ENCODE measurements at places on chromosomes 7 and 10. TPM values are rescaled to one million over a fixed set of nuclear protein-coding genes. Genes with fewer than 3 reads are reported as not detected.

The PITX3 gene
- total RNA-seq: not detected

The CLCN1 gene
- not detected for total RNA-seq

GRCh38 chr10:53697038-53697437 lies 924.5 kb upstream of the MBL2 start:
- no peak for DNase-seq
- H3K4me3 ChIP-seq: no peak overlapping the region
- no peak overlapping the region for H3K27ac ChIP-seq
- no peaks in the 10 kb centered on the region for H3K27me3 ChIP-seq

- H3K36me3 ChIP-seq: no peaks in the 10 kb centered on the region
- no peaks in the 10 kb centered on the region for H3K4me1 ChIP-seq
- DNase-seq: no peak
- no peak overlapping the region for H3K27ac ChIP-seq
- H3K27me3 ChIP-seq: no peaks in the 10 kb centered on the region
These were observed 594.1 kb downstream of the GRM8 start for GRCh38 chr7:126658684-126659083.

DNA sequence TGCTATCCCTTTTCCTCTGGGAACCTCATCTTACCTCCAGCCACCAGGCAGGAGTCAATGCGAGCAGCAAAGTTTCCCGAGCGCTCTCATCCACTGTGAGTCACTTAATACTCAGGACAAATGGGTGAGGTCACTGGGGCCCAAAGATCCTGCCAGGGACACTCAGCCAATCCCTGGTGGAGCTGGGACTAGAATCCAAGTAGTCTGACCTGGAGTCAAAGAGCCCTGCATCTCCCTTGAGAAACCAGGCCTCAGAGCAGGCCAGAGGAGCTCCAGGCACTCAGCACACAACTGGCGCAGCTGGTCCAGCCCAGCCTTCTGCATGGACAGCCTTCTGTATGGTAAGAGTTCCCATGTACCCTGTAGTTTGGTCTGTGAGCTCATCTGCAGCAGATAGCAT lies 142.3 kb downstream of the MAPK8 start:
- H3K27me3 ChIP-seq: no peaks in the 10 kb centered on the region
- no peaks in the 10 kb centered on the region for H3K36me3 ChIP-seq
- H3K4me1 ChIP-seq: no peaks in the 10 kb centered on the region
- no peak overlapping the region for H3K27ac ChIP-seq

DNA sequence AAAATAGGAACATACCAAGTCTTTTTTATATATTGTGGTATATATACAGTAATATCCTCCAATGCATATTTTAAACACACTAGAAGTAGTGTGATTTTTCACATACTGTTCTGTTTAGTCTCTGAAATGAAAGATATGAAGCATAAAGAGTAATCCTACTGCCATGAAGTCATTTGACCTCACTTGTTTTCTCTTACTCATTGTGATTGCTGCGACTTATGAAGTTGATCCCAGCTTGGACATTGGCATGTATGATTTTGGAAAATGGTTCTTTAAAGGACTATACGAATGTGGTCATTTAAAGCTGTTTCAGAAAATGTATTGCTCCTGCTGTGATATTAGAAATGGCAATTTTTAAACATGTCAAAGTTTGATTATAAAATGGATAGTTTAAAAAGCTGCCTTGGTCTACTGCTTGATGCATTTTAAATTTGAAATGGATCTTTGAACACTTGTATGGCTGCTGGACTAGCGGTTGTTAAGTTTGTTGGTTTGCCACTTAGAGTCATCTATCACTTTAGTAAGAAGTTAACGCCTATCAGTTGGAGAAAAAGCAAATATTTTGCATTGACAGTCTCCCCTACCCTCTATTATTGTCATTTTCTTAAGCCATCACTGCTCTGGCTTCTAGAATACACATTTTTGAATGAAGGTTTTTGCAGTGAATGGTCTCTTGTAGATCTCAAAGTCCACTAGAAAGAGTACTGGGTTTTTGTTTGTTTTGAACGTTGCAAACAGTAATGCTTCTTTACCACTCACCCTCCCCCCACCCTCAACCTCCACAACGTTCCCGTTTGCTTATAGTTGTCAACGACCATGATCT lies 881 bp upstream of the PCGF5 start:
- DNase-seq: no peak
- peak overlapping the region; percentile 98 for H3K27ac ChIP-seq
- H3K4me3 ChIP-seq: no peak overlapping the region
- H3K36me3 ChIP-seq: no peaks in the 10 kb centered on the region

DNA sequence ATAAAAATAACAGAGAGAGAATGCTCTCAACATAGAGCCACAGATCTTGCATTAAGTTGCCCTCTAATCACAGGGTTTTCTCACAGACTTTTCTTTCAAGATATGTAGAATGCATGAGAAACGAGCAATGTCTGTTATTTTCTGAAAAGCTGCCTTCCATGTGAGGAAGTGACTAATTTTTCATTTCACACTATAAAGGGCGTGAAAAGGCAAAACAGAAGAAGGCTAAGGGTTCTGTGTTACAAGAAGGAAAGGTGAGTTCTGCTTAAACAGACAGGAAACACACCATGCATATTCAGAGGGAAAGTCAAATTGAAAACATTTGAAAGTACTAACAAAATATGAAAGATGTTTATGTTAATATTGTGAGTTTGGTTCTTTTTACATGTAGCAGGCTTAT lies 189.2 kb downstream of the SEMA3D start:
- H3K27me3 ChIP-seq: no peaks in the 10 kb centered on the region
- no peaks in the 10 kb centered on the region for H3K4me1 ChIP-seq
- H3K27ac ChIP-seq: no peak overlapping the region
- DNase-seq: no peak
- no peaks in the 10 kb centered on the region for H3K36me3 ChIP-seq

DNA sequence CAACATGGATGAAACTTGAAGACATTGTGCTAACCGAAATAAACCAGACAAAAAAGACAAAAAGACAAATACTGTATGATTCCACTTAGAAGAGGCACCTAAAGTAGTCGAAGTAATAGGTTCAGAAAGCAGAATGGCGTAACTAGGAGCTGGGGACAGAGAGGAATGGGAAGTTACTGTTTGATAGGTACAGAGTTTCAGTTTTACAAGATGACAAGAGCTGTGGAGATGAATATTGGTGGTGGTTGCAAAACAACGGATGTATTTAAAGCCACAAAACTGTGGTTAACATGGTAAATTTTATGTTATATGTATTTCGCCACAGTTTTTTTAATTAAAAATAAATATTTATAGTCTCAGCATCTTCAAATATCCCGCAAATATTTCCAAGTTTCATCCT lies 64.1 kb upstream of the DIP2C start:
- no peak overlapping the region for H3K4me3 ChIP-seq
- no peaks in the 10 kb centered on the region for H3K36me3 ChIP-seq
- no peak overlapping the region for H3K27ac ChIP-seq
- H3K27me3 ChIP-seq: no peaks in the 10 kb centered on the region
- H3K4me1 ChIP-seq: no peaks in the 10 kb centered on the region

GRCh38 chr10:79927111-79927828 lies 21.6 kb downstream of the SFTPD start:
- H3K27ac ChIP-seq: no peak overlapping the region
- no peaks in the 10 kb centered on the region for H3K36me3 ChIP-seq
- no peak for DNase-seq
- peaks cover 8% of the 10 kb centered on the region for H3K27me3 ChIP-seq
- H3K4me3 ChIP-seq: no peak overlapping the region
- no peaks in the 10 kb centered on the region for H3K4me1 ChIP-seq

GRCh38 chr10:58436071-58436470 lies 50.9 kb downstream of the TFAM start:
- H3K4me3 ChIP-seq: no peak overlapping the region
- peak overlapping the region; percentile 17 for H3K27ac ChIP-seq
- no peaks in the 10 kb centered on the region for H3K27me3 ChIP-seq
- H3K4me1 ChIP-seq: peaks cover 10% of the 10 kb centered on the region
- DNase-seq: no peak

DNA sequence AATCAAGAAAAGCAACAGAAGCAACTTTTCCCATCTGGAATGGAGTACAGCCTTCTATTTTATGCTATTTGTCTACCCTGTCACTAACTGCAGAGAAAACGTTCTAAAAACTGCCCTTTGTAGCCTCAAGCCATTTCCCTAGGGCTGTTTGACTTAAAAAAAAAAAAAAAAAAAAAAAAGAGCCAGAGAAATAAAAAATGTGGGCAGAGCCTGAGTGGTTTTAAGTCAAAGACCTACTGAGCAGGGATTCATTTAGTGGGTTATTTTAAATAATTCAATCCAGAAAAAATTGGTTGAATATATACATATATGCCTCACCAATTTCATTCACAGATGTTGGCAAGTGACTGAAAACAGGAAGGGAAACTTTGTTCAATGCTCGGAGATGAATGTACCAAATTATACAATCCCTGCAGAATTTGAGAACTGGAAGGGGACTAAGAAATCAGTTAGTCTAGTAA lies 75.2 kb downstream of the PPP1R3C start:
- no peaks in the 10 kb centered on the region for H3K36me3 ChIP-seq
- no peak overlapping the region for H3K27ac ChIP-seq
- H3K4me1 ChIP-seq: peaks cover 16% of the 10 kb centered on the region
- H3K4me3 ChIP-seq: no peak overlapping the region

DNA sequence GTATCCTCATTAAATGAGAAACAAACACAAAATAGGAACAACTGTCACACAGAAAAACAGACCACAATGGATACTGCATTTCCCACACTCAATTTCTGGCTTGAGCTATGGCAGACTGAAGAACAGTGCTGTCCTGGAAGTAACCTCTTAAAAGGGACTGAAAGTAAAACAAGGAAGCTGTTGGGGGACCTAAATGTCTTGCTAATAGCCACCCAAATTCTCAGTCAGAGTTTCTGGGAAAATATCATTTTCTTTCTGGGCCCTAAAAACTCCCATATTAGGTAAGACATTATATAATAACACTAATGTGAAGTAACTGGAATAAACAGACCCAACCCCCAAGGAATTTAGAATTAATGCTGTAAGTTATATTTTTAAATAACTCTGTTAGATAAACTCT lies 80.9 kb upstream of the TFEC start:
- H3K36me3 ChIP-seq: no peaks in the 10 kb centered on the region
- no peak for DNase-seq
- H3K4me1 ChIP-seq: no peaks in the 10 kb centered on the region
- no peaks in the 10 kb centered on the region for H3K27me3 ChIP-seq
- H3K27ac ChIP-seq: no peak overlapping the region

DNA sequence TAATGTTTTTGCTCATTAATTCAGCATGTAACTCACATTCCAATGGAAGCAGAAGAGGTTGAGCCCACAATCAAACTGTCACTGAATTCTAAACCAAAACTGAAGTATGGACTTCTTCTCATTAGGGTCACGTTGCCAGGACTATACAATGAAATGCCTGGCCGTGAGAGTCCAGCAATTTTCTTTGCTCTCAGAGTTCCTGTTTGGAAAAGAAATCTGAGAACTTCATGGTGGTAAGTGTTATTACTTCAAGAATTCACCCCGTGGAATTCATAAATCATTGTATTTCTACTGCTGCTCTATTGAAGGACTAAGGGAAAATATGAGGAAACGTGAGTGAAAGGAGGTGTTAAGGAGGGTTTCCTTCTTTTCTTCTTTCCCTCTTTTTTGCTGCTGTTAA lies 441.8 kb upstream of the AKR1E2 start:
- H3K27me3 ChIP-seq: no peaks in the 10 kb centered on the region
- no peak overlapping the region for H3K4me3 ChIP-seq
- peak overlapping the region; percentile 2 for H3K27ac ChIP-seq

DNA sequence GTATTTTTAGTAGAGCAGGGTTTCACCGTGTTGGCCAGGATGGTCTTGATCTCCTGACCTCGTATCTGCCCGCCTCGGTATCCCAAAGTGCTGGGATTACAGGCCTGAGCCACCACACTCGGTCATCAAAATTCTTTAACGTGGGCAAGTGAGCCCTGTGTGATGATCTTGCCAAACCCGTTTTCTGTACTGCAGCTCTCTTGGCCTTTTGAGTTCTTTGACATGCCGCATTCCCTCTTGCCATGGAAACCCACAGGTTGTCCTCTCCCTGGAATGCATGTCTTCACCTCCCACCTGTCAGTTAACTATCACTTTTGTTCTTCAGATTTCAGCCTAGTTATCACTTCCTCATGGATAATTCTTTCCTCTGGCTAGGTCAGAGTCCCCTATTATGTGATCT lies 5.0 kb downstream of the NUP205 start:
- DNase-seq: no peak
- H3K36me3 ChIP-seq: no peaks in the 10 kb centered on the region
- no peak overlapping the region for H3K4me3 ChIP-seq
- H3K27me3 ChIP-seq: no peaks in the 10 kb centered on the region
- peaks cover 20% of the 10 kb centered on the region for H3K4me1 ChIP-seq

The ELOVL3 gene
- total RNA-seq: not detected

The FEZF1 gene
- total RNA-seq: not detected

GRCh38 chr7:41955451-41955850 lies 252.6 kb upstream of the INHBA start:
- H3K4me1 ChIP-seq: peaks cover 5% of the 10 kb centered on the region
- H3K27ac ChIP-seq: peak overlapping the region; percentile 69
- H3K4me3 ChIP-seq: no peak overlapping the region
- no peaks in the 10 kb centered on the region for H3K36me3 ChIP-seq
- H3K27me3 ChIP-seq: no peaks in the 10 kb centered on the region

- H3K27ac ChIP-seq: peak overlapping the region; percentile 81
- peak; percentile 65 for DNase-seq
- no peak overlapping the region for H3K4me3 ChIP-seq
- peaks cover 57% of the 10 kb centered on the region for H3K4me1 ChIP-seq
These were observed 13.6 kb downstream of the TSPAN15 start for GRCh38 chr10:69464801-69465401.

GRCh38 chr10:123882177-123882576 lies 9.4 kb downstream of the CPXM2 start:
- H3K4me1 ChIP-seq: peaks cover 13% of the 10 kb centered on the region
- peak overlapping the region; percentile 49 for H3K27ac ChIP-seq
- no peaks in the 10 kb centered on the region for H3K27me3 ChIP-seq
- H3K36me3 ChIP-seq: no peaks in the 10 kb centered on the region
- no peak for DNase-seq
- H3K4me3 ChIP-seq: no peak overlapping the region

DNA sequence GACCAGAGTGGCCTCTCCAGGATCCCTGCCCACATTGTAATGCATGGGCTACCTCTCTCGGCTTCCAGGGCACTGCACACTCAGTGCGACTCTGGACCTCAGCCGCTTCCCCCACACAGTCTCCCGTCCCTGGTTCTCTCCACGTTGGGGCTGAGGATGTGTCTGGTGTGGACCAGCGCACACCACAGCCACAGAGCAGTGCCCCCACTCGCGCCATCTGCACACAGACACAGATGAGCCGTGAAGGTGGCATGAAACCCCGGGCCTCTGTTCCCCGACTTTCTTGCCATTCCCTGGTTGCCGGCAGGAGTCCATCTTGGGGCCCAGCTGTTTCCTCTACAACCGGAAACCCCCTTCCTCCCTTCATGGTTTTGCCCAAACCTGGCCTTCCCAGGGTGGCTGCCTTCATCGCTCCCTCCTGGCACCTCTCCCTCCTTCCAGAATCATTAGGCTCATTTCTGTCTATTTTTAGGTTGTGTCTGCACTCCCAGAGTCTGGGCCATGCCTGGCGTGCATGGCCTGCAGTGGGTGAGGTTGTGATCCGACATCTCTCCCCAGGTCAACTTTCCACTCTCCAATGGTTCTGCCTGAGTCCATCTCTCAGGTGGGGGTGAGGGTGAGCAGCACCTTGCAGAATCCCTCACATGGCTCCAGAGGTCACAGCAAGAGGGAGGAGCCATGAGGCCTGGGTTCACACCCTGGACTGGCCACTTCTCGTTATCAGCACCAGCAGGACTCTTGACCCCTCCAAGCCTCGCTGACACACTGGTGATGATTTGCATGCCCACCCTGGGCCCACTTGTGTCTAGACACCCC lies 10.1 kb downstream of the RASGEF1A start:
- no peak overlapping the region for H3K27ac ChIP-seq
- no peaks in the 10 kb centered on the region for H3K36me3 ChIP-seq
- no peaks in the 10 kb centered on the region for H3K4me1 ChIP-seq
- no peaks in the 10 kb centered on the region for H3K27me3 ChIP-seq
